ENCODE measurements at places on chromosomes 1 and 21.

DNA sequence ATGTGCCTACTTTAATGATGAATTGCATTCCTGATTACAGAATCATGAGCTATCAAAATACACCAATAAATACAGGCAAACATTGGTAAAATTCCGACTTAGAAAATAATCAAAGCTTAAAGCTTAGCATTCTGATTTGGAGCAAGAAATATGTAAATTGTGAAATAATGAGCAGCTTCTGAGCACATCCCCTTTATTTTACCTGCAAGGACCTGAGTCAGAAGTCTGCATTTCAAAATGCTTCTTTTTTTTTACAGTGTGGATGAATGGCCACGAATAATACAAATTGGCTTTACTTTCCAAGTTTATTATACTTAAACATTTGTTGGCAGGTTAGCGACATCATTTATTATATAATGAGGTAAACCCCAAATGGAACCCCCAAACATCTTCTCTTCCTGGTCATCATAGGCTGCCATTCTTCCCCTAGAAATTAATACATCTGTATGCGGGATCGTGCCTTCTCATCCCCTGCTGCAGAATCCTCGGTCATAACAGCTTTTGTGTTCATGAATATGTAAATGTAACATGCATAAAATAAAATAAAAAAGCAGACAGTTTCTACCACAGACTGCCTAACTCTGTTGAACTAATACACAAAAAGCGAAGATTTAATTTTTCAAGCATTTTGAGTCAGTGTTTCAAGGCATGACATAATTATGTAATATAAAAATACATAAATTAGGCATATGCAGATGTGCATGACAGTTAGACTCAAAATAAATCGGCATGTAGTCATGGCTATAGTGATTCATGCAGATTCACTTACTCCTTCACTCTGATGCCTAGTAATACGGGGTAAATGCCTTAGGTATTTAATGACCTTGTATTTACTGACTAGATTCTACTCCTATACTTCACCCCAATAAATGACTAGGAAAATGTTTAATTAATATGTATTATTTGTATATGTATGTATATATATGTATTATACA, 339.7 kb downstream of the USP25 start:
- DNase-seq = no peak

DNA sequence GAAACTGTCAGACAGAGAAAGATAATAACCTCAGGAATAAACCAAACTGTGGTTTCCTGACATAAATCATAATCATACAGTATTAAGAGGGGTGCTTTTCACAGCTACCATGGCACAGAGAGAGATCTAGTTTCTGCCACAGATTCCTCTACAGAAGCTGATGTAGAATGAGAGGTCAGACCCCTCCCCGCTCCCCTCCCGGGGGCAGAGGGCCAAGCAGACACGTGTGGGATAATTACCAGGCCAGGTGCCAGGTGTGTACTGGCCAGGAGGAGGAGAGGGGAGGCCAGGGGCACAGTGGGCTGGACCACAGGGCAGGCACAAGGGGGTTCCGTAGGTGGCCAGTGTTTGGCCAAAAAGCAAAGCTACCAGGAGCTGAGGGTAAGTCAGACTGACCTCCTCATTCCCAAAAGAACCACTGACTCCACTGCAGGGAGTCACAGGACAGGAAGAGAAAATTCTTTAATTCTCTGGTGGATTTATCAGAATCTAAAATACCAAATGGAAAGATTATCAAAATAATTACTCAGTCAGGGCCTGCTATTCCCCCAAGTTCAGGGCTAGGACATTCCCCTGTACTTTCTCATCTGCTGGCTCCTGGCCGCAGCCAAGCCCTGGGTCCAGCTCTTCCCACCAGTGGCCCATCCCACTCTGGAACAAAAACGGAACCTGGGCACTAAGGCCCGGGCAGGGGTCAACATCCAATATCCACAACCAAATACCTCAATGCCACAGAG, 30.0 kb downstream of the C2CD2 start:
- no peak for DNase-seq

GRCh38 chr1:113042285-113043143, 30.5 kb upstream of the LRIG2 start:
- DNase-seq = peak; percentile 46

- DNase-seq = no peak
Measured at GRCh38 chr1:168146626-168147025, 9.9 kb upstream of the GPR161 start.

DNA sequence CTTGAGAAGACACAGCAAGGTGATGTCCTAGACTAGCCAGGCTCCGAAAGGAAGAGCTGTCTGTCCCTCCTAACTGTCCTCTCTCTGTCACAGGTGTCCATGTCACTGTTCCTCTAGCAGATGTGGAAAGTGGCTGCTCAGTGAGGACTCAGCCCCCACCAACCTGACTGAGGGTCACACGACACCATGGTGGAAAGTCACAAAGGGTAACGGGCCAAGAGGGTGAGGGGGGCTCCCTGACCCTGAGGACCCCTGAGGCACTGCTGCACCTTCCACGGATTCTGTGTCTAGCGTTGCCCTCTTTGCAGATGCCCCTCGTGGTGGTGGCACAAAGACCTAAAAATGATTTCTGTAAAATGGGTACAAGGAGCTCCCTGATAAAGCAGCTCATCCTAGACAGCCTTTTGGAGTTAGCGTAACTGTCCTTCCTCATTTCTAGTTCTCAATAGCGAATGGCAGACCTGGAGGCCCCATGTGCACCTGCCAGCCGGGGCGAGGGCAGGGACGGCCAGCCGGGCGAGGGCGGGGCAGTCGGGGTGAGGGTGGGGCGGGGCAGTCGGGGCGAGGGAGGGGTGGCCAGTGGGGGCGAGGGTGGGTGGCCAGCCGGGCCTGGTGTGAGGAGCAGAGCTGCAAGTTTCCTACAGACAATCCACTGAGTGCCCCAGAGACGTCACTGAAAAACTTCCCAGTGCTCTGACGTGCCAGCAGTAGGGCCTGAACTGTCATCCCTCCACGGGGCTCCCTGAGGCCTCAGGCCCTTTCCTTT, 23.4 kb downstream of the POFUT2 start:
- DNase-seq = no peak

- no peak for DNase-seq
Measured at GRCh38 chr1:247115141-247115510, 11.0 kb upstream of the ZNF669 start.

- no peak for DNase-seq
Measured at GRCh38 chr1:91817211-91817905, 68.6 kb downstream of the TGFBR3 start.

DNA sequence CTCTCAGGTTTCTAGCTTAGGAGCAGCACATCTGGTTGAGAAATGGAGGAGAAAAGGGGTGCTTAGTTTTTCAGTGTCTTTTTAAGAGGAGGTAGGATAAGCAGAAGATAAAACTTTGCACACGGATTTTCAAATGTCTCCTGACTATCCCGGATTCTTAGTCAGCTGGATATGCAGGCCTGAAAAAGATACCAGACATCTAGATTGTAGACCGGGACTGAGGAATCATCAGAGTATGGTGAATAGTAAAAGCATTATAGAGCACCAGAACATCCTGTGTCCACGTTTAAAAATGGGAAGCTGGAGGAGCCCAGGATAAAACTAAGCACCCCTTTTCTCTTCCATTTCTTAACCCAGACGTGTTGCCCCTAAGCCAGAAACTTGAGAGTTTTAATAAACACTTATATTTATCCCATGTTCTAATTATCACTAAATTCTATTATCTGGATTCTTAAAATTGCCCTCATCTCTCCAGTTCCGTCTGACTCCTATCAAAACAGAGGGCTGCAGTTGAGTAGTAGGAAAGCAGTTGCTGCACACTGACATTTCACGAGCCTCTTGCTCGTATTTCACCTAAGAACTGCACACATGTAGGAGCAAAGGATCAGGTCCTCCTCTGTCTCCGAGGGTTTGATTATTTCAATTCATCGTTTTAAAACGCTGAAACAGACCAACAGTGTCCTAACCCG, 609 bp downstream of the PIGK start:
- no peak for DNase-seq

- DNase-seq = no peak
Measured at GRCh38 chr1:186225096-186225495, 150.0 kb downstream of the TPR start.

DNA sequence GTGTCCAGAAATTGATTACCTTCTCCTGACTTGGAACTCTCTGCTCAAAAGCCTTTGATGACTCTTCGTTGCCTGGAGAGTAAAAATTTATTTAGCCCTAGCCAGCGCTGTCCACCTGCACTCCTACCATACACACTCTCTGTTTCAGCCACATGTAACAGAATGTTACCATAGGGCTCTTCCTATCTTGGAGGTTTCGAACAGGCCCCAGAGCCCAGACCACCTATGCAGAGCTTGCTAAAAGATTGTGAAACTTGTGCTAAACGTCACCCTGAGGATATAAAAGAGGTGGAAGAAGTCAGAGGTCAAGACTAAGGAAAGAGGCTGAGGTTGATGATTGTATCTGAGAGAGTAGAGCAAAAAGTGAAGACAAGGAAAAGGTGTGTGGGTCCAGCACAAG, 237.0 kb upstream of the HOOK1 start:
- no peak for DNase-seq

- no peak for DNase-seq
Measured at GRCh38 chr21:14591377-14591776, 45.3 kb upstream of the SAMSN1 start.

DNA sequence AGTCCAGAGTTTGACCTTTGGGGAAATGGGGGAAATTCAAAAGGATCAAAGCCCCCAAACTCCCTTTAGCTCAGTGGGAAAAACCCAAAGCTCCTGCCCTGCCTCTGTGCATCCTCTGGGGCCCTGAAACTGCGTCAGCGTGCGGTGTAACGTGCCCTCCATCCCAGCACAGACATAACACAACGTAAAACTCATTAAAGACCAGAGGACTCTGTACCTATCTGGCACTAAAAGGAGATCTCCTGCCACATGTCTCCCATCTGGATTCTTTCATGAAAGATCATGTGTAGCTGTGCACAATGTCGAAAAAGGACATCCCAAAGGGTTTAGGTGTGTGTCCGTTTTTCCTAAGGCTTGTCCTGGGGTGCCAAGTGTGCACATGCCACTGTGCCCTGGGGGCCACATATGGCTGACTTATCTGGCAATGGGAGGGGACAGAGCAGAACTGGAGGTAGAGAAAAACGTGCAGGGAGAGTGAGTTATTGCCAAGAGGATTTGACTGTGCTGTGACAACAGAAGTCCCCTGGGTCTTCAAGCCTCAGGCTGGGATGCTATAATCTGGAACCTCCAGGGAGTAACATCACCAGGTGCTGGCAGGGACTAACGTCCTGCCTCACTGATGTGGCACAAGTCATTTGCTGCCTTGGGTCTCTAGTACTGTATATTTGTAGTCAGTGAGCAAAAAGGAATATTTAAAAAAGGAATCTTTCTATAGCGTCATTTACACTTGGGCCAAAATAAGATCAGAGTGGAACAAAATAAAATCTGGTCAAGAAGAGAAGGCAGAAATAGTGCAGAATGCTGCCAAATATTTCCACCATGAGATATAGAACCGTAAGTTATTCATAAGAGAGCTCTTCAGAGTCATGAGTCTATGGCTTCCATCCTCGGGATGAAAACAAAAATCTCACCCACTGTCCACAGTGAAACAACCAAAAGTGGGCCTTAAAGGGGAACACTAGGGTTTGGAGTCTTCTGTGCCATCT, 52.3 kb downstream of the ITPKB start:
- DNase-seq = no peak

GRCh38 chr1:181557313-181557712, 74.0 kb downstream of the CACNA1E start:
- DNase-seq = no peak

DNA sequence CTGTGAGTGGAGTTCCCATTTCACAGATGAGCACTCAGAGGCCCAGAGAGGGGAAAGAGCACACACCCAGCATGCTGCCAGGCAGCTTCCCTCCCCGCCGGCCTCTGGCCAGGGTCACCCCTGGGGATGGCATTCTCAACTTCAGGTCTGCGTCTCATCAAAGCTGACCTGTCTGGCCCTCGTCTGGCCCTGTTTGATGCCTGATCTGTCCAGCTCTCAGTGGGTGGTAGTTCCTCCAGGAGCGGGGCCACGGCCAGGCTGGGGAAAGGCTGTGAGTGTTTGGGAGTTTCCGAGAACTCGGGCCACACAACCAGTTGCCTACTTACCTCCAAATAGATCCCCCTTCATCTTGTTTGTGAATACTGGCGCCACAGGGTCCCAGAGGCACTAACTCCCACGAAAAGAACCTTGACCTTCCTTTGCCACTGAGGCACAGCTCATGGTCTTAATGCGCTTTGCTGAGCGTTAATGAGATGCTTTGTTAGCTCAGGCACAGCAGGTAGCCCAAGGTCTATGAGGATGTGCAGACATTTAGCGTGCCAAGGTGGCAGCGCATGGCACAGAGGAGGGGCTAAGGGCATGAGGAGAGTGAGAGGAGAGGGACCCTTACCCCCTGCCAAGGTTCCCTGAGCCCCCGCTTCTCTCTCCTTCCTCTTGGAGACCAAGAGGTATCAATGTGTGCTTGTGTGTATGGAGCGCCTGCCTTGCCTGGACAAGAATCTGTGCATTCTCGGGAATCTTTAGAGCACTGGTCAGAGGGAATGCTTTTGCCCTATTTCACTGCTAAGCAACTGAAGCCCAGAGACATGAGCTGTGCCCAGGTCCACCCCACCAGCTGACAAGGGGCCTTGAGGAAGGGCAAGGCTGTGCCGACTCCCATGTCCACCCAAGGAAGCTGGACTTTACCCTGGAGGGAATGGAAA, 61.2 kb downstream of the DISP3 start:
- no peak for DNase-seq

DNA sequence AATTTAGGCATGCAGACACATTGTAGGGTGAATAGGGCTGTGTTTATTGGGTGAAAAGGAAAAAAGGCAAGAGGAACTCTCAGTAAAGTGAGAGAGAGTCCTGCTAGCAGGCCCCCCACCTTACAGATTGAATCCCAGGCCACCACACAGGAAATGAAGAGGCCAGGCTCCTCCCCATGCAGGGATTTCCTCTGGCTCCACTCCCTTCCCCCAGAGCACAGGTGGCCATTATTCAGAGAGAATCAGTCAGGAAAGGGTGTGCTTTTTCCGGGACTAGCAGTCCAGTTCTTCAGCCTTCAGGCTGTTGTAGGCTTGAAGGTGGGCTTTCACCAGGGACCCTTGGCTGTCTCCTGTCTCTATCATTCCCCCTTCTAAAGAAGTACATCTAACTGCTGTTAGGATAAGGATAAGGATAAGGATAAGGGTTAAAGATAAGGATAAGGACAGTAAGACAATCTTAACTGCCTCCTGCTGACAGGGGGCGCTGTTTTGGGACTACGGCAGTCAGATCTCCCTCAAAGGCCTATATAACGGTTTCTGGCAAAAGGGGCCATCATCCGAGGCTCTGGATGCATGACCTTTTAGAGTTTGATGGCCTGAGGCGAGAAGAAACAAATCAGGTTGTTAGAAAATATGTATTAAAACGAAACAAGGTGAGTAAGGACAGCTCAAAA, 26.3 kb downstream of the ZNF648 start:
- no peak for DNase-seq

Data from CD4-positive, alpha-beta T cell treated with Interleukin-21 for 1 hour (primary cell).